ENCODE measurements at places on chromosomes 1 and 21.

GRCh38 chr1:41784531-41785274 lies 134.0 kb downstream of the HIVEP3 start:
- DNase-seq = no peak

DNA sequence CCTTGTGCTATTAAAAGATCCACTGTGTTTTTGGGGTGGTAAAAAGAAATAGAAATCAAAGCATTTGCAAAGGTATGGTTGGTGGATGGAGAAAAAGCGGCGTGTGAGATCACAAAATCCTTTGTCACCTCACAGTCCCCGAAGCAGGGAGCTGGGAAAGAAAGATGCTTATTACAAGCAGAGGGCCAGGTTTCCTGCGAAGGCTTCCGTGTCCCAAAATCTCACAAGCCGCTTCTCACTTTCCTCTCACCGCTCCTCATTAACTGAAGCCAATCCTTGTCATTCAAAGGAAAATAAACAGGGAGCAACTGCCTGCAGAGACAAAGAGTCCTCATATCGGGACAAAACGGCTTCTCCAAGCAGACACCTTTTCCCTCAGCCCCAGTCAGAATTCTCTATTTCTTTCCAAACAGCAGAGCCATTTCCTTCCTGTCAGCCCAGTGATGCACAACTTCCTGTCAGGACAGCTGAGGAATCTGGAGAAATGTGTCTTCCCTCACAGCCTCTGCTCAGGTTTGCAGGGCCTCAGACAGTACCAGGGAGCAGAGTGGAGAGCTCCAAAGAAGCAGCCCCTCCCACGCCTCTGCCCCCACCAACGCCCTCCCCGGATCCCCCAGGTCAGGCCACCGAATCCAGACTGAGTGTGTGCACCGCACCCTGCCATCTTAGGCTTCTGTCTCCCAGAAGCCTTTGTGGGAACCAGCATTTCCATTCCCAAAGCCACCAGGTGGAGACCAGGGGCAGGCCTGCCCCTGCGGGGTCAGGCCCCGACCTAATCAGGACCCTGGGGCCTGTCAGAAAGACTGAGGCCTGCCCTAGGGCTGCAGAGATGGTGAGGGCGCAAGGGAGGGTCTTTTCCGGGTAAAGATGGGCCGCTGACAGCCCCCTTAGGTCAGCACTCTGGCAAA lies 29.6 kb downstream of the KCNN3 start:
- no peak for DNase-seq

DNA sequence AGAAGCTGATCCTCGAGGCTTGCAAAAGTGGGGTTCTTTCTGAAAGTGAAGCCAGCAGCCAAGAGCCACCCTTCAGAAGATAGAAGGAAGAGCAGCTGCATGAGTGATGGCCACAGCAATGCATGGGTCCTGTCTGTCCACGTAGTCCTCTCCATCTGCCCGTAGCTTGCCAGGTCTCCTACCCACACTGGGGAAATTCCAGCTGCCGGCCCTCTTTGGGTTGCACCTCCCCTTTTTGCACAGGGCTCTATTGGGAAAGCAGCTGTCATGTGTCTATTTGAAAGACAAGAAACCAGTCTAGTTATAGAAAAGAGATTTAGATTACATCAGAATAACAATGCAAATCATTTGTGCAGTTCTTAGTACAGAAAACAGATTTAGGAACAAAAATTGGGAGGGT lies 204.4 kb downstream of the GIPC2 start:
- no peak for DNase-seq

DNA sequence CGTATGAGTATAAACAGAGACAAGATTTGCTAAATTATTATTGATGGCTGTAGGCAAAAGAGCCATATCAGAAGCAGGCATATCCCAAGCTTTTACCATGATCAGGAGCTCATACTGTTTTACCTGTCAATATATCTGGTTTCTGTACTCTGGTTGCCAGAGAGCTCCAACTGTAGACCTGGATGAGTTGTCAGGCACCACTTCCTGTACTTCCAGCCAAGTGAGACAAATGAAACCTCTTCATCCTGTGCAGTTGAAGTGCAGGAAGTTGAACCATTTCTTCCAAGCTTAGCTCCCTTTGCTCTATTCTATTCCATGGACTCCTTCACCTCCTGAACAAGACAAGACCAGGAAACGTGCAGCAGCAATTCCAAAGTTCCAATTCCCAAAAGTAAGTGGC lies 115.6 kb downstream of the ZNF281 start:
- DNase-seq = no peak

DNA sequence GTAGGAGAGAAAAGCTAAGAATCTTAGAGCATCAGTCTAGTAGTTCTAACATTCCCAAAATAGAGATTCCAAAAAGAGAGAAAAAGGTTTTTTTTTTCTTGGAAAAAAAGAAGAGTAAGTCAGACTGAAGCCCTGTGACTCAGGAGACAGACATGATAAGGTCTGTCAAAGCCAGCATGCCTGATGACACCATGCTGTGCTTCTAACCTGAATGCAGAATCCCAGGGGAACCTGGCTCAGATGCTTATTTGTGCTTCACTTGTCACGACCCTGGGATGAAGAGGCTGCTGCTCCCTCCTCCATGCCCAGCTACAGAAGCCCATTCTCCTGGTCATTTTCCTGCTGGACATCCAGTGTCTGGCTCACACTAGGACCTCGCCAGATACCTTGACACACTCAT lies 44.3 kb downstream of the ERICH3 start:
- no peak for DNase-seq

- DNase-seq = no peak
These were observed 512.2 kb downstream of the NEGR1 start for GRCh38 chr1:71770121-71770520.

- no peak for DNase-seq
These were observed 56.9 kb downstream of the SLC45A1 start for GRCh38 chr1:8374812-8375211.

DNA sequence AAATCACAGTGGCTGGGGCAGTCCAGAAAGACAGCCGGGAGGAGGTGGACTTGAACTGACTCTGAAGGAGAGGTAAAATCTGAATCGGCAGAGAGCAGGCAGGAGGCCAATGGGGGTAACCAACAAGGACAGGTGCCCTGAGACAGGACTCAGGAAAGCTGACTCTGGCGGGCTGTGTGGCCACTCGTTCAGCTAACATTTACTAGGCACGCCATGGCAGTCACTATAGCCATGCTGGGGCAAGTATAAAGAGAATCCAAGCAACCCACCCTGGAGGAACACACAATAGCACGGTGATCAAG lies 7.4 kb downstream of the TIAM1 start:
- DNase-seq = no peak
